ENCODE measurements at places on chromosomes 12 and 14. TPM values are rescaled to one million over a fixed set of nuclear protein-coding genes. Genes with fewer than 3 reads are reported as not detected.

The CCDC184 gene
- not detected for total RNA-seq

DNA sequence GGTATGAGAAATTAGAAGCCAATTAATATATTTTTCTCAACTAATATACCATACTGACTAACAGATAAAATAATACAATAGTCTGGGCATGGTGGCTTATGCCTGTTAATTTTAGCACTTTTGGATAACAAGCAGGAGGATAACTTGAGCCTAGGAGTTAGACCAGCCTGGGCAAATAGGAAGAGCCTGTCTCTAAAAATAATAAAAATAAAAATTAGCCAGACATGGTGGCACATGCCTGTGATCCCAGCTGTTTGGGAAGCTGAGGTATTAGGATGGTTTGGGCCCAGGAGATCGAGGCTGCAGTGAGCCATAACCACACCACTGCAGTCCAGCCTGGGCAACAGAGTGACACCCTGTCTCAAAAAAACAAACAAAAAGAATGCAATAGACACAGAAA is 24.7 kb downstream of the KLHDC2 start:
- no peak for DNase-seq

GRCh38 chr12:92702754-92703679 is at the start of gene PLEKHG7:
Gene PLEKHG7, plus strand, starts transcription at chr12:92702989. Its CDS starts 3,643 bp downstream, at chr12:92706632.
- DNase-seq, result no peak

The MYH7 gene
- total RNA-seq, result not detected

The GLIPR1L1 gene
- not detected for total RNA-seq

The LBHD2 gene
- total RNA-seq, result not detected

- DNase-seq, result no peak
Observed at GRCh38 chr14:20823859-20824258, 21.2 kb upstream of the RNASE1 start.

The VDR gene
- total RNA-seq, result 0.38 TPM

The FGF6 gene
- total RNA-seq, result not detected

The NKX2-1 gene
- not detected for total RNA-seq

All from progenitor cell of endocrine pancreas (in vitro differentiated cells).